ENCODE measurements at places on chromosomes 7 and 10.

DNA sequence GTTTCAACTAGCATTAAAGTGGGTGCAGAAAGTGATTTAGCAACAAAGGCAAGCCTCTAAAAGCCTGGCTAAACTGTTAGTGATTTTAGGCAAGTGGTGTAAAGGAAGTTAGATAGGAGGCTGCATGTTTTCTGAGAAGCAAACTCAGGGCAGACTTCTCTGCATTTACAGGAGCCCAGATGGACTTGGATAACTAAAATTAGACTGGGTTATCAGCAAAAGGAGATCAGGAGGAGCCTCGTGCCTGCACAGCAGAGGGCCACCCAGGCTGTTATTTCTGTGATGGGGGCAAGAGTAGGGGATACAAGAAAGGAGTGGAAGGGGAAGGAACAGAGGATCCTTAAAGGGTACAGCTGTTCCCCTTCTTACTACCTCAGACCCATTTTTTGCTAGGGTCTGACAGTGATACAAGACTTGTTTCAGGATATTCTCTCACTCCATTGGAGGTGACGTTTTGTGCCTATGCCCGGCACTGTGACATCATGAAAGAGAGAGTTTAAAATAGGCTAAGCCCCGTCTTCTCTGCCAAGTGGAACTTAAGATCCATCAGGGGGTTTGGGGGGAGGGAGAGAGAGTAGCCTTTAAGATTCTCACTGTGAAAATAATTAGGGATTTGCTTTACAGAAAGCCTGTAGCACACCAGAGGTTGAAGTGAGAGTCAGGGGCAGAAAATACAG, 49.6 kb upstream of the PDCD4 start:
- no peaks in the 10 kb centered on the region for H3K27me3 ChIP-seq
- H3K36me3 ChIP-seq = no peaks in the 10 kb centered on the region
- H3K4me1 ChIP-seq = peaks cover 32% of the 10 kb centered on the region
- H3K4me3 ChIP-seq = no peak overlapping the region
- H3K27ac ChIP-seq = peak overlapping the region; percentile 34
- DNase-seq = no peak

GRCh38 chr7:80093349-80093748, 41.3 kb upstream of the GNAI1 start:
- no peaks in the 10 kb centered on the region for H3K4me1 ChIP-seq
- DNase-seq = no peak
- no peaks in the 10 kb centered on the region for H3K27me3 ChIP-seq
- H3K36me3 ChIP-seq = no peaks in the 10 kb centered on the region

DNA sequence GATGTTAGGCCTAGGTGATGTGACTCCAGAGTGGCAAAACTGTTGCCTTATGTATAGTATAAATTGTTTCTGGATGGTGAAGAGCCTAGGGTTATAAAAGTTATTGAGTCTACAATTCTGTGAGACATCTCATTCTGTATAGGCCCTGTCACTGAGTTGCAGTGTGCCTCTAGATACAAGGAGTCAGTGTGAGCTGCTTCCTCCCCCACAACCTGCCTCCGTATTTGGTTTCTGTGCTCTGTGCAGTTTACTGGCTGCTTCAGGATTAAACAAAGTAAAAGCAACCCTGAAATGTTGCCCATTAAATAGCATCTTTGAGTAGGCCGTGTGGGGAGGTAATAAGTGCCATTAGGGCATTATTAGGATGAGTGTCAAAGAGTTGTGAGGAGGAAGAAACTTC, 1.9 kb upstream of the IFRD1 start:
- no peak overlapping the region for H3K4me3 ChIP-seq
- H3K36me3 ChIP-seq = no peaks in the 10 kb centered on the region
- H3K27me3 ChIP-seq = no peaks in the 10 kb centered on the region
- no peak for DNase-seq

DNA sequence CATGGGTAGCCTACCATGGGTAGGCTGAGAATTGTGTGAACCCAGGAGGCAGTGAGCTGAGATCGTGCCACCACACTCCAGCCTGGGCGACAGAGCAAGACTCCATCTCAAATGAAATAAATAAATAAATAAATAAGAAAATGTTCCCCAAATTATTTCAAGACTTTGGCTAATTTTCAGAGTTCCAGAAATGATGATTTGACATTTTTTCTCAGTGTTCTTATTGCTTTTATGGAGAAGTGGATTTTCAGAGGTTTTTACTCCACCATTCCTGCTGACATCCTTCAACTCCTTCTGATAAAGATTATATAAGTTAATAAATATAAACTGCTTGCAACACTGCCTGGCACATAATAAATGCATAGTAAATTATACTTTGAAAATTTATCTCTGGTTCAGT, 80.4 kb upstream of the PRKCQ start:
- DNase-seq = no peak
- no peaks in the 10 kb centered on the region for H3K36me3 ChIP-seq
- no peak overlapping the region for H3K4me3 ChIP-seq
- peaks cover under 1% of the 10 kb centered on the region for H3K27me3 ChIP-seq
- H3K27ac ChIP-seq = no peak overlapping the region

GRCh38 chr7:107398161-107398560, 71.7 kb upstream of the GPR22 start:
- no peak overlapping the region for H3K4me3 ChIP-seq
- no peaks in the 10 kb centered on the region for H3K4me1 ChIP-seq
- DNase-seq = no peak

- no peak overlapping the region for H3K27ac ChIP-seq
- peak overlapping the region; percentile 67 for H3K4me3 ChIP-seq
- DNase-seq = peak; percentile 89
- no peaks in the 10 kb centered on the region for H3K36me3 ChIP-seq
- no peaks in the 10 kb centered on the region for H3K4me1 ChIP-seq
These were observed 18.2 kb downstream of the POLL start for GRCh38 chr10:101569622-101570427.

GRCh38 chr7:98460902-98461301, 60.0 kb upstream of the BAIAP2L1 start:
- no peak for DNase-seq
- H3K4me1 ChIP-seq = no peaks in the 10 kb centered on the region
- peaks cover 2% of the 10 kb centered on the region for H3K27me3 ChIP-seq
- no peaks in the 10 kb centered on the region for H3K36me3 ChIP-seq
- H3K4me3 ChIP-seq = no peak overlapping the region

GRCh38 chr10:125006921-125007426, 65.1 kb downstream of the ZRANB1 start:
- H3K4me3 ChIP-seq = no peak overlapping the region
- DNase-seq = no peak
- no peaks in the 10 kb centered on the region for H3K4me1 ChIP-seq

- DNase-seq = peak; percentile 23
- peak overlapping the region; percentile 87 for H3K27ac ChIP-seq
- H3K27me3 ChIP-seq = no peaks in the 10 kb centered on the region
- H3K4me1 ChIP-seq = no peaks in the 10 kb centered on the region
- peak overlapping the region; percentile 88 for H3K4me3 ChIP-seq
These were observed 2.5 kb downstream of the TCF7L2 start for GRCh38 chr10:112952282-112953173.

- no peak overlapping the region for H3K4me3 ChIP-seq
- no peaks in the 10 kb centered on the region for H3K4me1 ChIP-seq
- no peaks in the 10 kb centered on the region for H3K27me3 ChIP-seq
- no peak for DNase-seq
- H3K27ac ChIP-seq = no peak overlapping the region
These were observed 74.5 kb upstream of the PDE1C start for GRCh38 chr7:32144676-32145075.

DNA sequence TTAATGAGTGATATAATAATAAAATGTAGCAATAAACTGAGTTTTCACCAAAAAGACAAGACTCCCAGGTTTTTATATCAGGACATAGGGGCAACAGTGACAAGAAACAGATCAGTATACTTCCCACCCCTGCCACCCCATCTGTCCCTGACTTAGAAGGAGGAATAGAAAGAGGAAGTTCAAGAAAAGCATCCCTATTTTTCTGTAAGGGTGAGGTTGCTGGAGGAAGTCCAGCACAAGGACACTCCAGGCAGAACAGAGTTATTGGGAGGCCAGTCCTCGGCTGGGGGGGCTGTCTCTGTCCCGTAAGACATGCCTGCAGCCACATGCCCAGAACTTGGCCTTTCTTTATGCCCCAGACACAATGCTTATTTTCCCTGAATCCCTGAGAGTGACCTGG, 16.5 kb upstream of the TLX1 start:
- H3K36me3 ChIP-seq = no peaks in the 10 kb centered on the region
- H3K27ac ChIP-seq = no peak overlapping the region
- H3K4me1 ChIP-seq = peaks cover 3% of the 10 kb centered on the region
- peaks cover 22% of the 10 kb centered on the region for H3K27me3 ChIP-seq

GRCh38 chr7:114623146-114623545, 208.5 kb downstream of the FOXP2 start:
- no peaks in the 10 kb centered on the region for H3K4me1 ChIP-seq
- no peak overlapping the region for H3K27ac ChIP-seq
- H3K36me3 ChIP-seq = no peaks in the 10 kb centered on the region
- peak; percentile 29 for DNase-seq
- H3K4me3 ChIP-seq = no peak overlapping the region
- H3K27me3 ChIP-seq = no peaks in the 10 kb centered on the region

DNA sequence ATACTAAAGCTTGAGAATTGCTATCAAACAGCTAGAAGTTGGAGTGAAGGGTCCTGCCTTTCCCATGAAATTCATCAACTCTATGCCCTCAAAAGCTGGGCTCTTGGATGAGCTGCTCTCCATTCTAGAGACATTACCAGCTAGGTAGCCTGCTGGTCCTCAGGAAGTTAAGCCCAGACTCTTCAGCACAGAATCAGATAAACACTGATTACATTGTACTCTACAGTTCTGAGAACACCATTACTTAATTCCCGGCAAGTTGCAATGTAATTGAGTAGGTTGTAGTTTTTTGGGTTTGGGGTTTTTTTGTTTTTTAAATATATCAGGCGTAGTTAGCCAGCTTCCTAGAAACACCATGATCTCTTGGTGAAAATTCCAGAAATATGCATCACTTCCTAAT, 84.1 kb upstream of the PIK3CG start:
- no peak for DNase-seq
- H3K27me3 ChIP-seq = no peaks in the 10 kb centered on the region
- no peak overlapping the region for H3K27ac ChIP-seq
- no peaks in the 10 kb centered on the region for H3K4me1 ChIP-seq
- no peaks in the 10 kb centered on the region for H3K36me3 ChIP-seq

GRCh38 chr7:27140126-27140857, 3.2 kb downstream of the HOXA5 start:
- peak; percentile 76 for DNase-seq
- peaks cover 51% of the 10 kb centered on the region for H3K4me1 ChIP-seq
- H3K27me3 ChIP-seq = peaks cover 9% of the 10 kb centered on the region
- H3K36me3 ChIP-seq = no peaks in the 10 kb centered on the region

All from small intestine (tissue), 16 donors.